Calu3 (cell line): ENCODE measurements at places on chromosomes 11 and 22. TPM values are rescaled to one million over a fixed set of nuclear protein-coding genes. Genes with fewer than 3 reads are reported as not detected.

DNA sequence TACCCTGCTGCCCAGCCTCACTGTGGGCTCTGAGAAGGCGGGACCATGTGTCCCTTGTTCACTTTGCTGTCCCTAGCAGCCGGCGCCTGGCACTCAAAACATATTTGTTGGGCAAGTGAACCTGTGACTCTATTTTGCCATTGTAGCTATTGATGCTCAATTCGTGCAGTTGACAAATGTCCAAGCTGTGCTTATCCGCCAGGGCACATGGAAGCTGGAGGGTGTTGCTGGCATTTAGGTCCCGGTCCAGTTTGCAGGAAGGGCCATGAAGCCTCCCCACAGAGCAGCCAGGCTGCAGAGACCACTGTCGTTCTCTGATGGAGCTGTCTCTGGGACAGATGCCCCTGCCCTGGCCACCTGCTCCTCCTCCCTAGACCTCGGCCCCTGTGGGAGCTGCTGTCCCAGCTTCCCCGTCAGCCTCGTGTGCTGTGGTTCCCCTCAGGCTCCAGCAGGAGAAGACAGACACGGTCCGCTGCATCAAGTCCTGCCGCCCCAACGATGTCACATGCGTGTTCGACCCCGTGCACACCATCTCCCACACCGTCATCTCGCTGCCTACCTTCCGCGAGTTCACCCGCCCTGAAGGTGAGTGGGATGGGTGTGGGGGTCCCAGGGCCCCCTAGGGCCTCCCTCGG is 71.5 kb downstream of the FBLN1 start:
- no peak for DNase-seq
- peaks cover 5% of the 10 kb centered on the region for H3K36me3 ChIP-seq
- no peak overlapping the region for H3K27ac ChIP-seq
- H3K4me3 ChIP-seq: no peak overlapping the region
- H3K27me3 ChIP-seq: no peaks in the 10 kb centered on the region

GRCh38 chr11:73246303-73246702 is 25.8 kb upstream of the P2RY6 start:
- H3K36me3 ChIP-seq: no peaks in the 10 kb centered on the region
- no peak overlapping the region for H3K27ac ChIP-seq

DNA sequence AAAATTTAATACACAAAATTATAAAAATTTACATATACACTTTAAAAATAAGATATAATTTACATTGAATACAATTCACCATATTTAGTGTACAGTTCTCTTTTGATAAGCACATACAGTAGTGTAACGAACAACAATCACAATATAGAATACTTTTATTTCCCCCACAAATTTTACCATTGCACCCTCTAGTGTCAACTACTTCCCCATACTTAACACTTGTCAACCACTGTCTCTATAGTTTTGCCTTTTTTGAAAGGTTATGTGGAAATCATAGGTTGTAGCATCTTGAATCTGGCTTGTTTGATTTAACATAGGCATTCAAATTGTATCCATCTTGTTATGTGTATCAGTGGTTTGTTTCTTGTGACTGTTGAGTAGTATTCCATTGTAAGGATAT is 21.3 kb upstream of the PANX1 start:
- no peaks in the 10 kb centered on the region for H3K27me3 ChIP-seq
- DNase-seq: no peak
- H3K36me3 ChIP-seq: no peaks in the 10 kb centered on the region
- H3K27ac ChIP-seq: no peak overlapping the region

- DNase-seq: no peak
- no peaks in the 10 kb centered on the region for H3K27me3 ChIP-seq
- H3K4me1 ChIP-seq: peaks cover 14% of the 10 kb centered on the region
- no peak overlapping the region for H3K27ac ChIP-seq
- H3K4me3 ChIP-seq: no peak overlapping the region
Observed at GRCh38 chr22:45235101-45235777, 5.5 kb downstream of the KIAA0930 start.

DNA sequence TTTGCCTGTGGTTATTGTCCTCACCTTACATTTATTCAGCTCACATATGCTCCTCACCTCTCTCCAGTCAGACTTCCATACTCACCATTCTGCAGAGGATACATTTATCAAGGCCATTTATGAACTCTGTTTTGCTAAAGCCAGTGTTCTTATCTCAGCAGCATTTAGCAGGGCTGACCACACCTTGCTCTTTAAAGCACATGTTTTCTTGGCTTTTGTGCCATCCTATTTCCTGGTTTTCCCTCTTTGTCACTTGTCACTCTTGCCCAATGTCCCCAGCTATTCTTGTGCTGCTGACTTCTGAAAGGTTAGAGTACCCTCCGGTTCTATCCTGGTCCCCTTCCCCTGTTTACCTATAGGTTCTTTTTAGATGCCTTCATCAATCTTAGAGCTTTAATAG is 446.6 kb downstream of the NELL1 start:
- H3K36me3 ChIP-seq: no peaks in the 10 kb centered on the region
- DNase-seq: no peak
- H3K27ac ChIP-seq: no peak overlapping the region
- no peaks in the 10 kb centered on the region for H3K4me1 ChIP-seq
- no peak overlapping the region for H3K4me3 ChIP-seq

DNA sequence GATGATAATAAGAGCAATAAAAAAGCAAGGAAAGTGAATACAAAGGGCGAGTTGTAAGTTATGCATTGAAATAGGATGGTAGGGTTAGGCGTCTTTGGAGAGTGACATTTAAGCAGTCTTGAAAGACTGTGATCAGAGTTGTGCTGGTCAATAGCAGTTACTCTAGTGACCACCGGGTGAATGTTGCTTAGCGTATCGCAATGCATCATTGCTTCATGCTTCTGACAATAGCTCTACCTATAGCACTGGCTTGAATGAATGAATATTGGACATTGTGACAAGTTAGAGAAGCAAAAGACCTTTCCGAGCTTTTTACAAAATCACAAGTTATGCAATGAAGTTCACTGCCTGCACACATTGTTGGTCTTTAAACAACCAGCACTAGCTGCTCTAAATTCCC is 7.7 kb upstream of the OR8B12 start:
- no peak for DNase-seq
- no peak overlapping the region for H3K4me3 ChIP-seq
- H3K27me3 ChIP-seq: peaks cover 4% of the 10 kb centered on the region
- H3K4me1 ChIP-seq: no peaks in the 10 kb centered on the region

DNA sequence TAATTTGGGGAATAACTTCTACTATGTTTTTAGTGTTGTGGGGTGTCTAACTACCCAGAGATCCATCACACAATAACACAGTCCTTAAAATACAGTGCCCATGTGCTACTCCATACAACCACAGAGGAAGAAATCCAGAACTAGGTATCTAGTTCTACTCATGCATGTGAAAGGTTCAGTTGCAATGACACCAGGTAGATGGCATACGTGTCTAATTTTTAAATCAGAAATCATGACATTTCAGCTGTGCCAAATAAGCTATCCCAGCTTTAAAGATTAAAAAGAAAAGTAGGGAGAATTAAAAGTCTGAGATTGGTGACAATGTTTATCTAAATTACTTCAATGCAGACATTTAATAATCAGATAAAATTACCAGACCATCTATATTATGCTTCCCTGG is 122.2 kb downstream of the CD44 start:
- no peaks in the 10 kb centered on the region for H3K27me3 ChIP-seq
- no peak overlapping the region for H3K4me3 ChIP-seq
- DNase-seq: no peak
- no peaks in the 10 kb centered on the region for H3K36me3 ChIP-seq
- no peak overlapping the region for H3K27ac ChIP-seq

GRCh38 chr11:106077609-106078455 is at the start of gene AASDHPPT:
Gene AASDHPPT, plus strand, starts transcription at chr11:106077662. Its CDS starts 49 bp downstream, at chr11:106077711.
- H3K27ac ChIP-seq: peak within 1 kb of the TSS; percentile 84
- H3K4me3 ChIP-seq: peak within 1 kb of the TSS; percentile 86
- peaks cover 17% of the 10 kb centered on the region for H3K4me1 ChIP-seq
- H3K36me3 ChIP-seq: peaks cover 24% of the 10 kb centered on the region
- no peaks in the 10 kb centered on the region for H3K27me3 ChIP-seq

DNA sequence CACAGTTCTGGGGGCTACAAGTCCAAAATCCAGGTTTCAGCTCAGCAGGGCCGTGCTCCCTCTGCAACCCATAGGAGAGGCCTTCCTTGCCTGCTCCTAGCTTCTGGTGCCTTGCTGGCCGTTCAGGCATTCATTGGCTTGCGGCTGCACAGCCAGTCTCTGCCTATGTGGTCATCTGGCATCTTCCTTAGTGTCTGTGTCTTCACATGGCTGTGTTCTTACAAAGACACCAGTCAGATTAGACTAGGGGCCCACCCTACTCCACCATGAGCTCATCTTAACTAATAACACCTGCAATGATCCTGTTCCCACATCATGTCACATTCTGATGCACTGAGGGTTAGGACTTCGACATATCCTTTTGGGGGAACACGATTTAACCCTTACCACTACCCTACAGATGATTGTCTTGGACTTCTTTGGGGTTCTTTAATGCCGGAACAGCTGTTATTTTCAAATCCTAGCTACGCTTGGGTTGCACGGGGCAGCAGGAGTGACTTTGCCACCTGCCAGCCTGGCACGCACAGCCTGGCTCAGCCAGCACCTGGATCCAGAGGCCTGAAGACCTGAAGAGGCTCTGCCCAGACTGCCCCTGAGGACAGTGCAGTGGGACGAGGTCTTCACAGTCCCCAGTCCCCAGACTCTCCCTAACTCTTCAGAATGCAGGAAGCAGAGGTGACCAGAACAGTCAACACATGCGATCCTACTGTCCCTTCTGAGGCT is 7.7 kb upstream of the NEAT1 start:
- H3K4me1 ChIP-seq: peaks cover 46% of the 10 kb centered on the region
- H3K4me3 ChIP-seq: no peak overlapping the region
- no peaks in the 10 kb centered on the region for H3K27me3 ChIP-seq

- no peak for DNase-seq
- H3K4me1 ChIP-seq: no peaks in the 10 kb centered on the region
- no peak overlapping the region for H3K4me3 ChIP-seq
- no peak overlapping the region for H3K27ac ChIP-seq
Observed at GRCh38 chr11:79086056-79086455, 354.8 kb downstream of the TENM4 start.

DNA sequence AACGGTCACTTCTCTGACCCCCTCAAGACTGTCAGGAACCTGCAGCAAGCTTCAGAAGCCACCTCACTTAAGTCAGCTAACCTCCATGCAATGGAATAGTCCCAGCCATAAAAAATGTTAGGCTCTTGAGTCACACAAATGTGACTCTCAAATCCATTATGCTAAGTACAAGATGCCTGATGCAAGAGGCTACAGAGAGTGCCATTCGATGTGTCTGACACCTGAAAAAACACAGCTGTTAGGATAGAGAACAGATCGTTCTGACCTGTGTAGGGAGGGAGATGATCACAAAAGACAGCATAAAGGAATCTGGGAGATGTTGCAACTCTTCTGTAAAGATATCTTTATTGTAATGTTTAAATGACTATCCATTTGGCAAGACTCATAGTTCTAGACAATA is 712.4 kb downstream of the TBC1D22A start:
- DNase-seq: no peak
- no peaks in the 10 kb centered on the region for H3K36me3 ChIP-seq
- no peak overlapping the region for H3K27ac ChIP-seq

DNA sequence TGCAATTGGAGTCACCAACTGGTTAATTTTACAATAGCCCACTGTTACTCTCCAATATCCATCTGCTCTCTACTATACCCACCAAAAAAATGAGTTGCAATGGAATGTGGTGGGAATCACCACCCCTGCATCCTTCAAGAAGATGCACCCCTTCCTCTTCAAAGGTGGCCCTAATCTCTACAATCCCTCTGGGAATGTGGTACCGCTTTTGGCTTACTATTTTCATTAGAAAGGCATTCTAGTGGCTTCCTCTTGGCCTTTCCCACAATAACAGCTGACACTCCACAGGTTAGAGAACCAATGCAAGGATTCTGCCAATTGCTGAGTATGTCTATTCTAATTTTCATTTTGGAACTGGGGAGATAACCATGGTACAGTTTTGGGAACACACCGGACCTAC is 33.2 kb upstream of the CWF19L2 start:
- no peaks in the 10 kb centered on the region for H3K36me3 ChIP-seq
- no peak overlapping the region for H3K4me3 ChIP-seq
- no peaks in the 10 kb centered on the region for H3K27me3 ChIP-seq
- no peak for DNase-seq

- H3K4me1 ChIP-seq: peaks cover 9% of the 10 kb centered on the region
- H3K27ac ChIP-seq: no peak overlapping the region
- H3K27me3 ChIP-seq: peaks cover 16% of the 10 kb centered on the region
- DNase-seq: peak; percentile 27
- H3K4me3 ChIP-seq: no peak overlapping the region
Observed at GRCh38 chr22:27258616-27259172, 542.9 kb downstream of the MN1 start.

DNA sequence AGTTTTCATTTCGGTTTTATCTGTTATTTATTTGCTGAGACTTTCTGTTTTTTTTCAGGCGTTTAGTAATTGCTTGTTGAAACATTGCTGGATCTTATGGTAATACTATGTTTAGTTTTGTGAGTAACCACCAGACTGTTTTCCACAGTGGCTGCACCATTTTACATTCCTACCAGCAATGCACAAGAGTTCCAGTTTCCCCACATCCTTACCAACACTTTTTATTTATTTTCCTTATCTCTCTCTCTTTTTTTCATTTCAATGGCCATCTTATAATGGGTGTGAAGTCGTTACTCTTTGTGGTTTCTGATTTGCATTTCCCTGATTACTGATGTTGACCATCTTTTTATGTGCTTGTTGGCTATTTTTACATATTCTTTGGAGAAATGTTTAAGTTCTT is 23.7 kb downstream of the USP47 start:
- DNase-seq: no peak
- H3K27me3 ChIP-seq: no peaks in the 10 kb centered on the region
- H3K36me3 ChIP-seq: no peaks in the 10 kb centered on the region
- no peaks in the 10 kb centered on the region for H3K4me1 ChIP-seq
- H3K4me3 ChIP-seq: no peak overlapping the region

GRCh38 chr11:43282607-43283440 is 29.0 kb upstream of the API5 start:
- peaks cover 31% of the 10 kb centered on the region for H3K27me3 ChIP-seq
- H3K4me1 ChIP-seq: no peaks in the 10 kb centered on the region
- DNase-seq: peak; percentile 53
- no peak overlapping the region for H3K27ac ChIP-seq
- H3K36me3 ChIP-seq: no peaks in the 10 kb centered on the region
- no peak overlapping the region for H3K4me3 ChIP-seq

- peaks cover 41% of the 10 kb centered on the region for H3K27me3 ChIP-seq
- no peak overlapping the region for H3K27ac ChIP-seq
- no peak overlapping the region for H3K4me3 ChIP-seq
- DNase-seq: no peak
- H3K36me3 ChIP-seq: no peaks in the 10 kb centered on the region
- no peaks in the 10 kb centered on the region for H3K4me1 ChIP-seq
Observed at GRCh38 chr11:124085997-124086846, 29.0 kb upstream of the VWA5A start.

- no peaks in the 10 kb centered on the region for H3K27me3 ChIP-seq
- no peaks in the 10 kb centered on the region for H3K36me3 ChIP-seq
- H3K4me3 ChIP-seq: no peak overlapping the region
- no peak for DNase-seq
- H3K4me1 ChIP-seq: no peaks in the 10 kb centered on the region
- H3K27ac ChIP-seq: no peak overlapping the region
Observed at GRCh38 chr11:65159012-65159411, 11.0 kb upstream of the SPDYC start.

The LIPT2 gene
- 7.8 and 10.9 TPM in 2 replicates for total RNA-seq

The C1QTNF5 gene
- not detected in 2 replicates for total RNA-seq

The CCDC82 gene
- 20.1 and 23.3 TPM in 2 replicates for total RNA-seq

The CHADL gene
- 0.73 and 1.5 TPM in 2 replicates for total RNA-seq

The HBG1 gene
- not detected in 2 replicates for total RNA-seq

The TEX12 gene
- not detected in 2 replicates for total RNA-seq

The PATE4 gene
- not detected in 2 replicates for total RNA-seq

The TSSK2 gene
- not detected in 2 replicates for total RNA-seq
